ENCODE measurements at places on chromosomes 16 and 17.

DNA sequence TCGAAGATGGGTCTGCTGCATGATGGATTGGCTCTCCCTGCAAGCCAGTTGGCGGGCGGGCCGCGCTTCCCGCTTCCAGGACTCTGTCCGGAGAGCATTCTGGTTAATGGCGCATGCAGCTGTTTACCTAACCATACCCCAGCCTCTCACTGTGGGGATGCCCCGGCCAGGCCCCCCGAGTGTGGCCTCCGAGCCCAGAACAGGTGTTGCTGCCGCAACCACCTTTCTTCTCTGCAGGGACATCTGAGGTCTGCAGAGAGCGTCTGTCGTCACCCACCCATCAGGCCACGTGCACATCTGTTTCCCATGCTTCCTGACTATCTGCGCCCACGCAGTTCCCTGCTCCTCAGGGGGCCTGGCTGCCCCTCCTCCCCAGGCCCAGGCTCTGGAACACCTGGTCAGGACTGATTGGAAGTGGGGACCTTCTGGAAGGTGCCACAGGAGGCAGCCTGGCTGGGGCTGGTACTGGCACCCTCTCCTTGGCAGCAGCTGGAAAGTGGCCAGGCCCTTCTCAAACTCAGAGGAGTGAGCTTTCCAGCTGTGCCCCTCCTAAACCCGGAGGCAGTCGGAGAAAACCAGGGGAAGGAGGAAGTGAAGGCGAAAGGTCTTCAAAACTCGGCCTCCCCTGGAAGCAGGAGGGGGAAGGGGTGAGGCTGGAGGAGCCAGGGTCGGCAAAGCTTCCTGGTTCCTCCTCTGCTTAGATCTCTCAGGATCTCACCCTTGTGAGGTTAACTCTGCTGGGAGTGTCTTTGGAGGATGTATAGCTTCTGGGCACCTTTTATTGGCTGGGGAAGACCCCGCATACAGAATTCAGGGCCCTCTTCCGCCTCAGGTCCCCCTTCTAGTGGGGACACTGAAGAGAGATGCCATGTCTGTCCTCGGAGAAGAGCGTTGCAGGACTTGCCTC lies 64.5 kb upstream of the CIBAR2 start:
- DNase-seq = no peak

GRCh38 chr17:10772425-10773380 lies 31.2 kb downstream of the TMEM238L start:
- no peak for DNase-seq

DNA sequence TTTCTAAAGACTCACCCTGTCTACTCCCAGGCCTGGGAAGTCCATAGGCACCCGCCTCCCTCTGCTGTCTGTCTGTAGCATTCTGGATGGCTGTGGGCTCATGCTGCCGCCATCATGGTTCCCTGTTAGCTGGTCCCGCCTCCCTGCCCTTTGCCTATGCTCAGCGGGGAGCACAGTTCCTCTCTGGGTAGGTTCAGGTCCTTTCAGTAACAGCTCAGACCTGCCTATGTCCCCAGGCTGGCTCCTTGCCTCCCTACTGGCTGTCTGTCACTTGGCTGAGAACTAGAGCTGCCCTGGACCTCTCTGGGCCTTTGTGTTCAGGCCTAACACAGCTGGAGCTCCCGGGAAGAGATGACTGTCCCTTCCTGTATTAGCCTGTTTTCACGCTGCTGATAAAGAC lies 317.9 kb downstream of the SNX29 start:
- no peak for DNase-seq

DNA sequence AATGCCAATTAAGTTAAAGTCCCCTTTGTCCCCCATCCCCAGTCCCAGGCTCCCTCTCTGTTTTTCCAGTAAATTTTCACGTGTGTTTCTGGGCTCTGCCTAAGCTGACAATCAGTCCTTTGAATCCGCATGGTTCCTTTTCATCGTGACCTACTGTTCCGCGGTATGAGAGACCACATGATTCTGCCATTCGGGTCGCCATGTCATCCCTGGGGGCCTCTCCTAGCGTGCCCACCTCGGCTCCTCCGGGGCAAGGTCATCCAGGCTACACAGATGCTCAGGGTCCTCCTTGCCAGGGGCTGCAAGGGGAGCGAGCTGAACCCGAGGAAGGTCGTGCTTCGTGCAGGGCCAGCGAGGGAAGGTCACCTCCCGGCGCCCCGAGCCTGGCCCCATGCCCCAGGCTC lies 157.6 kb downstream of the RAB11FIP4 start:
- no peak for DNase-seq

- no peak for DNase-seq
Observed at GRCh38 chr17:28615260-28615940, 1.4 kb upstream of the RSKR start.

DNA sequence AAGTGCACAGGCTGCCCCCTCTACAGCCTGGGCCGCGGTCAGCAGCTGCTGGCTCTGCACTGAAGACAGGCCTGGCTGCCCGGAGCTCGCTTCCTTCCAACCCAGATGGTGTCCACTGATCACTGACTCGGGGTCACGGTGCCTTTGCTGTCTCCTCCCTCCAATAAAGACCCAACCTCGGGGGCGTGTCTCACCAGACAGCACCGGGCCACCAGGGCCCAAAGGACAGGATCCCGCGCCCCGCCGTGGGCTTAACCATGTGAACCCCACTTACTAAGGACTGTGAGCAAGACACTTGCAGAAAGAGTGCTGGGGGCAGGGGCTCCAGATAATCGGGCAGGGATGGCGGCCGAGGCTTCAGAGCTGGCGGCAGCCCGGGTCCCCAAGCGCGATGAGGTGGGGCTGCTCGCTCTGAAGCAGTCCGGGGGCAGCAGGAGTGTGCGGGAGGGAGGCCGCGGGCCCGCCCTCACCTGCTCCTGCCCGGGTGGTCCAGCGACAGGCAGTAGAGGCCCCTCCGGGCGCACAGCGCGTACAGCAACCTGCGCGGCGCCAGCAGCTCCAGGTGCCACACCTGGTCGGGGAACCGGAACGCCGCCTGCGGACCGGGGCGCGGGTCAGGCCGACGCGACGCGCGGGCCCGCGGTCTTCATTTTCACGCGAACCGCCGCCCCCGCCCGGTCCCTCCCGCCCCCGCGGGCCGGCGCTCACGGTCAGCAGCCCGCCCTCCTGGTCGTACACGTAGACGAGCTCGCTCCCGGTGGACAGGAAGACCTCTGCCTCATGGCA lies 502 bp downstream of the FAAP100 start:
- no peak for DNase-seq

DNA sequence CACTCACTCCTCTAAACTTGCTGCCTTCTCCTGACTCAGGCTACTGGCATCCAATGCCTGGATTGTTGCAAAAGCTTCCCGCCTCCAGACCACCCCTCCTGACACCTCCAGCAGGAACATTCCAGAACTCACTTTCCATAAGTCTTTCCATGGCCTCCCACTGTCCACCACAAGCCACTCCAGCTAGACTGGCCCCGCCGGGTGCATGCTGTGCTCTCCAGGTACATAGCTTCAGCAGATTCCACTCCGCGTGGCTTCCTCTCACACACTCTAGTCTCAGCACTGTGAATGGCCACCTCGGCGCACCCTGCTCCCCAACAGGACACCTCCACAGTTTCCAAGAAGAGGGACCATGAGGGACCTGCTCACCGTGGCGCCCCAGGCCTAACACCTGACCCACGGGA lies 25.9 kb upstream of the FAAP100 start:
- DNase-seq = no peak

- DNase-seq = no peak
Observed at GRCh38 chr17:79859676-79860615, 20.7 kb upstream of the CBX4 start.

GRCh38 chr17:79830763-79831264 lies 8.4 kb downstream of the CBX4 start:
- DNase-seq = no peak

DNA sequence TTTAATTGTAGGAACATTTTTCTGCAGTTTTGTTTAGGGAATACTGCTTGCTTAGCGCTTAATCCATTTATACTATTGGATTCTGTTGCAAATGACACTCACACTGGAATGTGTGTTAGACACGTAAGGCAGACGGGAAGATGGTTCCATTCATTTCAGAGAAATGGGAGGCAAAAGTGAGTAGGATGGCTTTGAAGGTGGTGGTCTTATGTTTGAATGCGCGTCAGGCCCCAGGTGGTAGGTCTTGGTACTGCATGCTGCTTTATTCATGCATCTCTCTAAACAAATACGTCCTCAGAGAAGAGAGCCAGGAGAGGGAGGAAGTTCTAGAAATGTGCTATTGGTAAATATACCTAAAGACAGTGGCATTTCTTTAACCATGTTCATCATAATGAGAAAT lies 997.6 kb upstream of the RBFOX1 start:
- no peak for DNase-seq

GRCh38 chr17:64571746-64572145 lies 65.0 kb downstream of the CEP95 start:
- DNase-seq = no peak

DNA sequence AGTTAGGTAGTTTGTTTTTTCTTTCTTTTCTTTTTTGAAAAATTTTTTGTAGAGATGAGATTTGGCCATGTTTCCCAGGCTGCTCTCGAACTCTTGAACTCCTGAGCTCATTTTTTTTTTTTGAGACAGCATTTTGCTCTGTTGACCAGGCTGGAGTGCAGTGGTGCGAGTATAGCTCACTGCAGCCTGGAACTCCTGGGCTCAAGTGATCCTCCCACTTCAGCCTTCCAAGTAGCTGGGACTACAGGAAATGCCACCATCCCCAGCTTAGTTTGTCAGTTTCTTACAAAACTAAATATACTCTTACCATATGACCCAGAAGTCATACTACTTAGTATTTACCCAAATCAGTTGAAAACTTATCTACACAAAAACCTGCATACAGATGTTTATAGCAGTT lies 14.4 kb upstream of the FBXO47 start:
- DNase-seq = no peak

DNA sequence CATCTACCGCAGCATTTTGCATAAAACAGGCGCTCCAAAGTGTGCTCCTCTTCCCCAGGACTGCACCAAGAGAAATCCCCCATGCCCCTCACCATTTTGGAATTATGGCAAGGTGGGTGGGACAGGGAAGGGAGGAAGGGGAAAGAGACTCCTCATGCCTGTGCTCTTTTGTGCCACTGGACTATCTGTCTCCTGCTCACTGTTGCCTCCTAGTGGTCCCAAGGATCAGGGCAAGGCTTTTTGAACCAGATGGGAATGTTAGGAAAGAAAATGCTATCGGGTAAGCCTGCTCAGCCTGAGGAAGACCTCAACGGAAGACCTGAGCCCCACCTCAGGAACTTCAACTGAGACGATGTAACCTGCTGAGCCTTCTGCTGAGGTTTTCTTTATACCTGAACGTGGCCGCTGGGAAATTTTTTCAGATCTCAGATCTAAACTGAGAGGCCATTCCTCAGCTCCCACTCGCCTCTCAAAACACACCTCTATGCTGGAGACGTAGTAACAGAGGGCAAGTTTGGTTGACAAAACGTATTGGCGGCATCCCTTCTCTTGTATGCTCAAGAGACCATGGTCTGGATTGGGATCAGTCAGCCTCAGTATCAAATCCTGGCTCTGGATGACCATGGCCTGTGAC lies 58.3 kb downstream of the SPACA3 start:
- DNase-seq = peak; percentile 8

GRCh38 chr17:44602390-44602789 lies 45.1 kb downstream of the FZD2 start:
- no peak for DNase-seq

GRCh38 chr16:31007684-31008083 lies 2.8 kb downstream of the STX1B start:
- no peak for DNase-seq

DNA sequence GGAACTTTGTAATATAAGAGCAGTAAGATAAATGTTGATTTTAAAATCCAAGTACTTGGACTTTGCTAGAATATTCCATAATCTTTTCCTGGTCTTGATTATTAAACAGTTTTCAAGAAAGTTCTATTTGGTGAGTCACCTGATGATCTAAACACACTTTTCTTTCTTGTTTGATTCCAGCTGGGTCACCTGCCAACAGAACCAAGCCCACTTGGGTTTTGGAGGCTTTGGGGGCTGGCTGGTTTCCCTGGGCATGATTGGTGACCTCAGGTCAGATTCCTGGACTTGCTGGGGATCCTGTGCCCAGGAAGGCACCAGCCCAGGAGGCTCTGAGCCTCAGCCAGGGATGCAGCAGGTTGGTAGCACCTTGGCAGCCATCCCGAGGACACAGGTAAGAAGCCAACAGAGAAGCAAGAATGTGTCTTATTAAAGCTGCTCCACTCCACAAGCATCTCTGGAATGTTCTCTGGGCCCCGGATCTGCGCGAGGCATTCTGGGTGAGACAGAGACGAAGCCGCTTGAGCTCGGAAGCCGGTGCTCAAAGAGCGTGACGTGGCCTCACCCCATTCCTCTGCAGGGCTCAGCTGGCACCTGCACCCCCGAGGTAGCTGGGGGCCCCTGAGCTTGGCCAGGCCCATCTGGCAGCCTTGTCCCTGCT lies 3.1 kb upstream of the TEX19 start:
- no peak for DNase-seq

DNA sequence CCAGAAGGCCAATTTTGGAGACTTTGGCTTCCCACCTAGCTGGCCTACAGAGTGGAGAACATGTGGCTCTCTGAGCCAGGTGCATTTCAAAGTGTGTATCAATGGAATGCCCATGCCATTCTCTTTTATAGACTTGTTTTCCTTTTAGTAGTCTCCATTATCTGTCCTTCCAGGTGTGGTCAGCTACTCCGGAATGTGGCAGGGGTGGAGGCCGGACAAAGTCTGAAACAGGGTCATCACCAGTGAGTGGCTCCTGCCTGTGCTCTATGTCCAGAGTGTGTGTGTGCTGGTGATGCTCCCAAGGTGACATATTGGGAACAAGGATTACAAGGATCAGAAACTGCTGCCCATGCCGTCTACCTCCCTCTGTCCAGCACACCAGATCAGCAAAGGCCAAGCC lies 3.8 kb upstream of the TMEM220 start:
- no peak for DNase-seq

GRCh38 chr16:15950161-15950854 lies 892 bp downstream of the ABCC1 start:
- DNase-seq = no peak

GRCh38 chr17:5582209-5583185 lies 1.8 kb downstream of the NLRP1 start:
- DNase-seq = no peak

DNA sequence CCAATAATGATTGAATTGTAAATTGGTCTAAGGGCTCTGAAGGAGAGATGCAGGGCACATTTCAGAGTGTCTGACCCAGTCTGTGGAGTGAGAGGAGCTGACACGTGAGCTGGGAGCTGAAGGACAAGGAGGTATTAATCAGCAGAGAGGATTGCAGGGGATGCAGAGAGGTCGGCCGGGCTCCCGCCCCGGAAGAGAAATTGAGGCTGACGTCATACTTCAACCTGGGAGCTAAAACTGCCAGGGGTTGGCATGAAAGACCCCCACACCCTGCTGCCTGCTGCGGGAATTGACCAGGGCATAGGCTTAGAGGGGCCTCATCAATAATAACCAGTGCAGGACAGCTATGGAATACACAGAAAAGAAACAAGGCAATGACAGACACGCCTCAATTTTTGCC lies 53.6 kb upstream of the CLEC19A start:
- no peak for DNase-seq

GRCh38 chr16:27025581-27025980 lies 41.1 kb upstream of the C16orf82 start:
- no peak for DNase-seq

- no peak for DNase-seq
Observed at GRCh38 chr16:84786605-84787262, 33.1 kb upstream of the CRISPLD2 start.
